Sigmoid colon (tissue), 7 donors: ENCODE measurements at places on chromosomes 5 and 9. TPM values are rescaled to one million over a fixed set of nuclear protein-coding genes. Genes with fewer than 3 reads are reported as not detected.

OLFML2A gene
- total RNA-seq: 67.8 TPM

DNA sequence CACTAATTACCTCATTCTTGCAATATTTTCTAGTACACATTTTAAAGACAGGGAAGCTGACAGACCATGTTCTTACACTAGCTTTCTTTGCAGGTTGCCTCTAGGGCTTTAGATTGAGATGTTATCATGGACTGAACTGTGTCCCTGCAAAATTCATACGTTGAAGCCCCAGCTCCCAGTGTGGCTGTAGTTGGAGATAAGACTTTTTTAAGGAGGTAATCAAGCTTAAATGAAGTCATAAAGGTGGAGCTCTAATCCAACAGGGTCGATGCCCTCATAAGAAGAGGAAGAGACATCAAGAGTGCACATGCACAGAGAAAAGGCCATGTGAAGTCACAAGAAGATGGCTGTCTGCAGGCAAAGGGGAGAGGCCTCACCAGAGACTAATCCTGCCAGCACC lies 471.2 kb upstream of the ACTBL2 start:
- DNase-seq: no peak
- no peak overlapping the region for H3K27ac ChIP-seq

LCN2 gene
- total RNA-seq: not detected

DNA sequence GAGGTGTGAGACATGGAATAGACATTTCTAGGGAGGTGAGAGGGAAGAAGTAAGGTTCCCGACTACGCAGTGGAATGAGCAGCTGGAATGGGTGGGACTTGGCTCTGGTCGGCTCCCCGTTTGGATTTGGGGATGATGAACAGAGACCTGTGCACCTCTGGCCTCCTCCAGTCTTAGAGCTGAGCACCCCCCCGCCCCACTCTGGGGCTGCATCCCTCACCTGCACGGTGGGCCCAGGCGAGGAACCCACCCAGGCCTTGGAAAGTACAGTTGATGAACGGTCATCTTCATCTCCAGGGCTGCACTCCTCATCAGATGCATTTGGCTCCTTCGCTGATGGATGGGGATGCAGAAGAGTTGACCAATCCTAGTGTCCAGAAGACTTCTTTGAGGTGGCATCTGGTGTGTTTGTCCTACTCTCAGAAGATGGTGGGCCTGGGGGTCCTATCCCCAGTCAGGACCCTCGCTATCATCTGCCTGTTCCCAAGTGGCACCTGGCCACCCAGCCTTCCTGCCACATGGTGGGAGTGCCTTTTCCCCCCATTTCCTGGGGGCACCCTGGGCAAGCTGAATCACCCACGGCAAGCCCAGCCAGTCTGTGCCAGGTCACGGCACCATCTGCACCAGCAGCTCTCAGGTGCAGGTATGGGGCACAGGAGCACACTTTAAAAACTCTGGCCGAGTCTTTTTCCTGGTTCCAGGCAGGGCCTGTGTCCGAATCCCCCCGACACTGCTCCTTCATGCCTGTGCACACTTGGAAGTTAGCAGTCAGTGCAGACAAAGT lies 70.5 kb downstream of the GTF3C4 start:
- peaks cover 5% of the 10 kb centered on the region for H3K27me3 ChIP-seq
- no peaks in the 10 kb centered on the region for H3K36me3 ChIP-seq
- DNase-seq: peak; percentile 44
- H3K27ac ChIP-seq: no peak overlapping the region
- no peaks in the 10 kb centered on the region for H3K4me1 ChIP-seq

- DNase-seq: no peak
- peak overlapping the region; percentile 47 for H3K4me3 ChIP-seq
- no peaks in the 10 kb centered on the region for H3K27me3 ChIP-seq
- H3K27ac ChIP-seq: peak overlapping the region; percentile 90
- H3K4me1 ChIP-seq: peaks cover 36% of the 10 kb centered on the region
- H3K36me3 ChIP-seq: no peaks in the 10 kb centered on the region
These were observed 596 bp upstream of the ADAMTS6 start for GRCh38 chr5:65482296-65482735.

SURF4 gene
- total RNA-seq: 83.1 TPM

DNA sequence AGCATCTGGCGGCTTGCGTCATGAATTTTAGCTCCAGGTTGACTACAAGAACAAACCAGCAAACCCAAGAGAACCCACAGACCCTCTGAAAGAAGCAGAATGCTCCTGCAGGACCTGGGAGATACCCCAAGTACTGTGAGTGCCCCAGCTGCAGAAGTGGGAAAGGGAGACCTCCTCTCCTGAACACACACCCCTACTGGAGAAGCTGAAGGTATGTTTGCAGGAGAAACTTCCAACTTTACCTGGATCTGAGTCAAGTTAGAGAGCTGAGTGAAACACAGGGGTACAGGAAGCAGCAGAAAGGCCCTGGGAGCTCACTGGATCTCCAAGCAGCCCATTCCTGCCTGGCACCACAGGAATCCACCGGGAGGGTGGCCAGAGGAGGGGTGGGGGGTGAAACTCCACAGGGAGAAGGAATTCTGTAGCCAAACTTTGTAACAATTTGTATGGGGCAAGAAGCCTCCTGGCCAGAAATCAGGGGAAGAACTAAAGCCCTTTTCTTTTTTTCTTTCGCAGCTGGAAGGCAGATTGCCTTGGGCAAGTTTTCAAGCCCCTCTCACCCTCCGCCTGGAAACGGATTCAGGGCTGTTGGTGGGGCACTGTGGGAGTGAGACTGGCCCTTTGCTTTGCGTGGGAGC lies 576.2 kb downstream of the BNC2 start:
- no peak overlapping the region for H3K4me3 ChIP-seq
- H3K4me1 ChIP-seq: peaks cover 10% of the 10 kb centered on the region
- H3K27me3 ChIP-seq: no peaks in the 10 kb centered on the region
- no peaks in the 10 kb centered on the region for H3K36me3 ChIP-seq
- no peak overlapping the region for H3K27ac ChIP-seq
- no peak for DNase-seq

GRCh38 chr9:101350285-101350684 lies 34.5 kb downstream of the BAAT start:
- DNase-seq: no peak
- peaks cover 3% of the 10 kb centered on the region for H3K27me3 ChIP-seq
- no peaks in the 10 kb centered on the region for H3K36me3 ChIP-seq
- no peak overlapping the region for H3K27ac ChIP-seq
- H3K4me1 ChIP-seq: no peaks in the 10 kb centered on the region
- H3K4me3 ChIP-seq: no peak overlapping the region

DNA sequence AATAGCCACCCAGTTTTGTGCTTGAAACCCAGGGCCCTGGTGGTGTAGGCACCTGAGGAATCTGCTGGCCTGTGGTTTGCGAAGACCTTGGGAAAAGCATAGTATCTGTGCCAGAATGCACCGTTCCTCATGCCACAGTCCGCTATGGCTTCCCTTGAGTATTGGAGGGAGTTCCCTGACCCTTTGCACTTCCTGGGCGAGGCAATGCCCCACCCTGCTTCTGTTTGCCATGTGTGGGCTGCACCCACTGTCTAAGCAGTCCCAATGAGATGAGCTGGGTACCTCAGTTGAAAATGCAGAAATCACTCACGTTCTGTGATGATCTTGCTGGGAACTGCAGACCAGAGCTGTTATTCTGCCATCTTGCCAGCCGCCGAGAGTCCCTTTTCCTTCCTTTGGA lies 483.5 kb downstream of the AGTPBP1 start:
- DNase-seq: no peak
- H3K4me3 ChIP-seq: no peak overlapping the region
- no peaks in the 10 kb centered on the region for H3K36me3 ChIP-seq
- no peaks in the 10 kb centered on the region for H3K27me3 ChIP-seq
